ENCODE measurements at places on chromosomes 13 and 19.

- DNase-seq = peak; percentile 6
Observed at GRCh38 chr13:29496241-29496712, 99.2 kb downstream of the SLC7A1 start.

DNA sequence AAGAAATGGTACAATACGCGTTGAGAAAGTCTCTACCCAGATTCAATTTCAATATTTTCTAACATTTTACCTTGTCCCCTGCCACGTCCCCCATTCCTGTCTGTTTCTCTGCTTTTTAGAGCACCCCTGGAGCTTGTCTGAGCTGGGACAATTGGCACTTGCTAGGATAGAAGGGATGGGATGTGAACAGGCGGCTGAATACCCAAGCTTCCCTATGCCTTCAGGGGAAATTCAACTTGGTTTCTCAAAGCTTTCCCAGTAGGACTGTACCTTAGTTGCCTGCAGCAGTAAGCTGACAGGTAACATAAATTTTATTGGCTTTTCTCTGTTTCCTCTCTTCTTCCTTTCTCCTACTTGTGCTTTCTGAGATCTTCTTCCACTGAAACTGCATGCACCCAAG lies 1663.3 kb downstream of the EFNB2 start:
- DNase-seq = no peak

GRCh38 chr13:113589961-113590339 lies 5.4 kb downstream of the TFDP1 start:
- DNase-seq = no peak

DNA sequence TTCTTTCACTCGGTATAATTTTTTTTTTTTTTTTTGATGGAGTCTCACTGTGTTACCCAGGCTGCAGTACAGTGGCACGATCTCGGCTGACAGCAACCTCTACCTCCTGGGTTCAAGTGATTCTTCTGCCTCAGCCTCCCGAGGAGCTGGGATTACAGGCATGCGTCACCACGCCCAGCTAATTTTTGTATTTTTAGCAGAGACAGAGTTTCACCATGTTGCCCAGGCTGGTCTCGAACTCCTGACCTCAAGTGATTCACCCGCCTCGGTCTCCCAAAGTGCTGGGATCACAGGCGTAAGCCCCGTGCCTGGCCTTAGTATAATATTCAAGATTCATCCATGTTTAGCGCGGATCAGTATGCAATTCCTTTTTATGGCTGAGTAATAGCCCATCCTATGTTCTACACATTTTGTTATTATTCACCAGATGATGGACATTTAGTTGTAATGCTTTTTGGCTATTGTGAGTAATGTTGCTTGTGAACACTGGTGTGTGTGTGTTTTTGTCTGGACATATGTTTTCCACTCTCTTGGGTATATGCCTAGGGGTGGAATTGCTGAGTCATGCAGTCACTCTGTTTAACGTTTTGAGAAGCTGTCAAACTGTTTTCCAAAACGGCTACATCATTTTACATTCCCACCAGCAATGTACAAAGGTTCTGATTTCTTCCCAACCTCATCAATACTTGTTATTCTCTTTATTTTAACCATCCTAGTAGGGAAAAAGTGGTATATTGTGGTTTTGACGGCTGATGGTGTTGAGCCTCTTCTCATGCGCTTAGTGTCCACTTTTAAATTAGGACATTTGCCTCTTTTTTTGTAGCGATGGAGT lies 22.9 kb downstream of the PLEKHF1 start:
- DNase-seq = no peak

DNA sequence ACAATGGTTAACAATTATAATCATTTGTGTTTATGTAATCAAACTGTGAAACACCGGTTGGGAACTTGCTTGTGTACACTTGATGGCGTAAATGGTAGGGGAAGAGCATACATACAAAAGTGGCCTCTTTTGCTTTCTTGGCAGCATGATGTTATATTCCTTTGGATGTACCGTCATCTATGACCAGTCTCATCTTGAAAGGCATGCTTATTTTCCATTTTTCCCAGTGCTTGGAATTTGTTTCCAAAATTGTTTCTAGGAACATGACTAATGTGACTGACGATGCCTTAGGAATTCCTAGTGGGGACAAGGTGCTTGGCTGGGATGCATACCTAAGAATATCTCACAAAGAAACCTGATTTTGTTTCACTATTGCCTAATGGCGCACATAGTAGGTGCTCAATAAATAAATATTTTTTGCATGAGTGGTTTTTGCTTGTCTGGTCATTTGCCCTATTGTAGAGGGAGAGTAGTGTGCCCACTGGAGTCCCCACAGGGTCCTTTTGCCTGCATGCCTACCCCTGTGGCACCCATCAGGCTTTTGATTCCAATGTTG lies 45.5 kb downstream of the SAE1 start:
- no peak for DNase-seq

GRCh38 chr13:111531505-111531904 lies 211.1 kb downstream of the TEX29 start:
- DNase-seq = no peak

GRCh38 chr13:113183450-113184129 lies 24.9 kb downstream of the PCID2 start:
- no peak for DNase-seq

Data from CD4-positive, alpha-beta T cell treated with Interleukin-15 for 4 hours (primary cell).